ENCODE measurements at places on chromosomes 5 and 9.

DNA sequence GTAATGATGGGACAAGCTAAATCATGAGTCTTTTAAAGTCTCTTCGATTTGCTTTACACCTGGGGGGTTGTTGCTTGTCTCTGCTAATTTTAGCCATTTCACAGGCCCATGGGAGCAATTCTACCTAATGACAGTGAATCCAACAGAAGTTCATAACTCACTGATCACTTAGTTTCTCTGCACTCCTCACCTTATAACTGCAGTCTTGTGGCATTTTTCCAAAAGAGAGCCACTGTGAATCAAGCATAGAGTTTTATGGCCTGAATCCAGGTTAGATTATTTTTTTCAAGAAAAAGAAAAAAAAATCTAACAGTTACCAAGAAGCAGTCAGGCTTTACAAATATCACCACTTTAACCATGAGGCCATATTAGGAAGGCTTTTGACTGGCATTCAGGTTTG, 1.5 kb upstream of the IL7R start:
- DNase-seq, result no peak

GRCh38 chr5:26578002-26578401, 460.4 kb downstream of the CDH9 start:
- DNase-seq, result no peak

DNA sequence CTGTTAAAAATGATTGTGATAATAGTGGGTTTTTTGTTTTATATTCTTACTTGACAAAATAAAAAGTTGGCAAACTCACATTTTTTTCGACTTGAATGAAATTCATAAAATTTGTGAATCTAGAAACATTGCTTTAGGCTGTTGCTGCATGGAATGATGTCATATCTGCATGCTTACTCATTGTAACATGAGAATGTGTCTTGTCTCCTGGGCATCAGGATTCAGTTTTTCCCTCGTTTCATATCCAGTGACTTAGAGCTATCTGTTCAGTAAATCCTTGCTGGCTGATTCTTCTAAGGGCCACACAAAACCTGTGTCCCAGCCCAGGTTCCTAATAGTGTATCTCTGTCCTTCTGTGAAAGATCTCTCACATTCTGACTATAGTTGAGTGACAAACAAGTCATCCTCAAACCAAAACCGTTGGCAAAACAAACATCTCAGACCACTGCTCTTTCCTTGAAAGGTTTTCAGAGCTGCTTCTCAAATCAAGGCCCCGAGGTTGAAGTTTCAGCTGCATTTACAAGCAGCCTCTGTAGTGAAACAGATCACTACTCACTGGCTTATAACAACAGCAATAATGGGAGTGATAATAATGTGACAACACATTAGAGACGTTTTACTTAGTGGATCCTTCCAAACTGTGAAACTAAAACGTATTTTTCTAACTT, 95.0 kb downstream of the NPR3 start:
- peak; percentile 85 for DNase-seq

DNA sequence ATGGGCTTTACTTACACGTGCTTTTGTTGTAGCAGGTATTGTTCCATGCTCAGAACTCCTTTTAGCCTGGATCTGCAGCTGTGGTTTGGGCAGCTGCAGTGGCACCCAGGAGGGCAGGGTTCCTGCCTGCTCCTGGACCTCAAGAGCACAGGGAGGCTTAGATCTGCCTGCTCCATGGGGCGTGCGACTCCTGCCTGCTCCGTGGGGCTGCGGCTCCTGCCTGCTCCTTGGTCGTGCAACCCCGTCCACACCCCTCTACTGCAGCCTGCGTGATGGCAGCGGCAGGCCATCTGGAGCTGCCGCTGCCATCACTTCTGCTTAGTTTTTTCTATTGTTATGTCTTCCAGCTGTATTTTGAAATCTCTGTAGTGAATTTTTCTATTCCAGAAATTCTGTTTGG, 11.7 kb upstream of the UGT3A2 start:
- DNase-seq, result no peak

GRCh38 chr5:54317511-54318260, 7.3 kb upstream of the ARL15 start:
- DNase-seq, result peak; percentile 46

- DNase-seq, result no peak
These were observed 625 bp upstream of the OLFM1 start for GRCh38 chr9:135086597-135087488.

- no peak for DNase-seq
These were observed 151.2 kb downstream of the TSSK1B start for GRCh38 chr5:113283558-113283957.

- no peak for DNase-seq
These were observed 114.4 kb upstream of the OSMR start for GRCh38 chr5:38731461-38731860.

GRCh38 chr5:80193401-80193800, 62.4 kb downstream of the SERINC5 start:
- no peak for DNase-seq

Measured in AG10803 (cell line).